BE2C (cell line): ENCODE measurements at places on chromosomes 1 and 21.
A peak's percentile ranks its signal among the peaks of the same experiment; 100 is the strongest.

- no peak for DNase-seq
Observed at GRCh38 chr21:34791776-34792503, 123.1 kb downstream of the CLIC6 start.

GRCh38 chr1:214146523-214146922 is 134.4 kb upstream of the SMYD2 start:
- peak; percentile 30 for DNase-seq

DNA sequence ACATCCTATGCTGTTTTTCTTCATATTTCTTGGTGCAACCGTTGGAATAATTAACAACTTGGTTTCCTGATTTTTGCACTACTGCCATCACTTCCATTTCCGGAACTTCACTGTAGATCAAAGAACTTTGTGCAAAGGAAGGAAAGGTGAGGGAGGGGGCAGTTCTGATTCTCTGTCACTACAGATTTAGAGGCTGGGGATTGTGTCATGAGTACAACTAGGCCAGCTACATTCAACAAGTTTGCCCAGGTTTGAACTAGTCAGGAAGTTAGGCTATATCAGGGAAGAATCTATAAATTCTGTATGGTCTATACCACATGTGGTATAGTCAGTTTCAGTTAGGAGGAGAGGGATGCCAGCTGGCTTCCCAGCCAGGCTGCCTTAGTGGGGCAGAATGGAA is 84.2 kb downstream of the RGL1 start:
- DNase-seq, result no peak

DNA sequence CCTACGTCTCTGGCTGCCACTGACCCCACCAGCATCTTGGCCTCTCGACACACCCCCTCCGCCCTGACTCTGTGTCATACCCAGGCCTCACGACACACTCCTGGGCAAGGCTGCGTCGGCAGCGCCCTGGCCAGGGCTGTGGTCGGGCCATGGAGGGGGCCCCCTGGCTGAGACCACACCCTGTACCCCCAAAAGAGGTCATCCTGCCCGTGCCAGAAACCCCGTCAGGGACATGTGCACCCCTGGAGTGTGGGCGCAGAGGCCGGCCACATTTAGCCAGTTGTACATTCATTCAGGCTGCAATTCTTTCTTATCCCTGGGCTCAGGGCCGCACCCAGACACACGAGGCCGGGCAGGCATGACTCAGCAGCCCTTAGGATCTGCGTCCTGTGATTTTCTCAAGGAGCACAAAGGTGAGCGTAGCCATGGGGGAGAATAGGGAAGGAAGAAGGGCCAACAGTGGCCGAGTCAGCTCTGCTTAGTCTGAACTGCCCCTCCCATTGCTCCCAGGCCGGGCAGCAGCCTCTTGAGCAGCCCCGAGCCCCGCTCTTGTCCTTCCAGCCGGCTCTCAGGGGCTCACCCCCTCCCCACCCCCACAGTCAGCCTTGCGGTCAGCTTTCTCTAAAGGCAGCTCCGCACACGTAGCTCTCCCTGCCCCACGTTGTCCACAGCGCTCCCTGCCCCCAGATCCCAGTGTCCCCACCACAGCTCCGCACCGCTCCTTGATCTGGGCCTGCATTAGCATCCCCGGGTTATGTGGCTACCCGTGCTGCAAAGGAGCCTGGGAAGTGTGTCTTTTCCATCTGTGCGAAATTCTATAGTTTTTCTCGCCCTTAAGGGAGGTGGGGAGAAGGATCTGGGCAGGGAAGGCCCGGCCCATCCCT is 7.9 kb downstream of the CSTB start:
- no peak for DNase-seq
